ENCODE measurements at places on chromosomes 5 and 9. TPM values are rescaled to one million over a fixed set of nuclear protein-coding genes. Genes with fewer than 3 reads are reported as not detected.

DNA sequence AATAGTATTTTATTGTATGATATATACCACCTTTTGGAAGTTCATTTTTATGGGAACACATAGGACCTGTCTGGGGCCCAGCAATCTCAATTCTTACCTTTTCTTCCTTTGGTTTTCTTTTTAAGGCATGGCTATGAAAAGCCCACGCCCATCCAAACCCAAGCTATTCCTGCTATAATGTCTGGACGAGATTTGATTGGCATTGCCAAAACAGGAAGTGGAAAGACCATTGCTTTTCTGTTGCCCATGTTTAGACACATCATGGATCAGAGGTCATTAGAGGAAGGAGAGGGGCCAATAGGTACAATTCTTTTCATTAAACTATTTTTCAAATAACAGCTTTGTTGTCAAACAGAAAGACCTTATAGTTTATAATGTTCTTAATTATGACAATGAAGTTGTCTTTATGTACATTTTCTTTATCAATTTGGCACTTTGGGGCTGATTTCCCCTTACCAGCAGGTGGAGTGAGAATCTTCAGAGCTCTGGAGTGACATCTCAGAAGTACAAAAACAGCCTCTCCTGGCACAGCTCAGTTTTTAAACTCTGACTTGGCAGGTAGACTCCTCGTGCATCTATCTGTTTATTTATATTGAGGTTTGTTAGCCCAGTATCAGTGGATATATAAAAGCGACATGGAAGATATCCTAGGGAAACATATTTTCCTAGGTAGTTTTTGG, 25.8 kb downstream of the DDX46 start:
- no peak for DNase-seq

- DNase-seq, result no peak
Measured at GRCh38 chr5:167451076-167451475, 840.4 kb upstream of the WWC1 start.

GRCh38 chr5:62296998-62297397, 9.0 kb upstream of the KIF2A start:
- no peak for DNase-seq

GRCh38 chr5:149151717-149152116, 10.4 kb downstream of the ABLIM3 start:
- no peak for DNase-seq

DNA sequence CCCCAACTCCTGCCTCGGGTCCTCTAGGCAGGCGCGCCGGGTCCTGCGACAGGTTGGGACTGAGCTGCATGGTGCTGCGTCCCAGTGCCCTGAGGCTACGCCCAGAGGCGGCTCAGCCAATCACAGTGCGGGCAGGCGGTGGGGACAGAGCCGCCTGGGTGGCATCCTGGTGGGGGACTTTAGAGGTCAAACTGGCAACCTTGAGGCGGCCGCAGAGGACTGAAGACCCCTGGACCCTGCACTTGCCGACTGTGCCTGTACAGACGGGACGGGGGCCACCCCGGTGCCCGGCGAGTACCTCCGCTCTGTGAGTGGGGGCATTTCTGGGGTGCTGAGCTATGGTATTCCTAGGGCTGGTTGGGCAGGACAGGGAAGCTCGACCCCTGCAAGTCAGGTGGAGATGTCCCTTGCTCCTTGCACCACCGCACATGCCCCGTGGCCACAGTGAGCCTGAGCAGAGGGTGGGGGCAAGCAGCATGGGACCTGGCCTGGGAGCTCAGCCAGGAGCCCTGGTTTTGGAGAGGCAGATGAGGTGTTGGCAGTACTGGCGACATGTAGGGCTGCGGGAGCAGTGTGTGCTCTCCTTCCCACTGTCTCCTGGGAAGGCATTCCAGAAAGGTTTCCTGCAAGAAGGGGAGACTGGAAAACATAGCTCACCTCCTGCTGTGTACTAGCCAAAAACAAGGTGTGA, 45.5 kb downstream of the CTSL start:
- DNase-seq, result no peak

GRCh38 chr5:132470596-132470995, 20.0 kb downstream of the IRF1 start:
- DNase-seq, result no peak

DNA sequence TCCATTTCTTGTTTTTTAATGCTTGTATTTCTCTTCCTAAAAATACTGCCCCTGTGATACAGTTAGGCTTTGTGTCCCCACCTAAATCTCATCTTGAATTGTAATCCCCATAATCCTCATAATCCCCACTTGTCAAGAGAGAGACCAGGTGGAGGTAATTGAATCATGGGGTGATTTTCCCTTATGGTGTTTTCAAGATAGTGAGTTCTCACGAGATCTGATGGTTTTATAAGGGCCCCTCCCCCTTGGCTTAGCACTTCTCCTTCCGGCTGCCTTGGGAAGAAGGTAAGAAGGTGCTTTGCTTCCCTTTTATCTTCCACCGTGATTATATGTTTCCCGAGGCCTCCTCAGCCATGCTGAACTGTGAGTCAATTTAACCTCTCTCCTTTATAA, 227.4 kb downstream of the MAN2A1 start:
- DNase-seq, result no peak

DNA sequence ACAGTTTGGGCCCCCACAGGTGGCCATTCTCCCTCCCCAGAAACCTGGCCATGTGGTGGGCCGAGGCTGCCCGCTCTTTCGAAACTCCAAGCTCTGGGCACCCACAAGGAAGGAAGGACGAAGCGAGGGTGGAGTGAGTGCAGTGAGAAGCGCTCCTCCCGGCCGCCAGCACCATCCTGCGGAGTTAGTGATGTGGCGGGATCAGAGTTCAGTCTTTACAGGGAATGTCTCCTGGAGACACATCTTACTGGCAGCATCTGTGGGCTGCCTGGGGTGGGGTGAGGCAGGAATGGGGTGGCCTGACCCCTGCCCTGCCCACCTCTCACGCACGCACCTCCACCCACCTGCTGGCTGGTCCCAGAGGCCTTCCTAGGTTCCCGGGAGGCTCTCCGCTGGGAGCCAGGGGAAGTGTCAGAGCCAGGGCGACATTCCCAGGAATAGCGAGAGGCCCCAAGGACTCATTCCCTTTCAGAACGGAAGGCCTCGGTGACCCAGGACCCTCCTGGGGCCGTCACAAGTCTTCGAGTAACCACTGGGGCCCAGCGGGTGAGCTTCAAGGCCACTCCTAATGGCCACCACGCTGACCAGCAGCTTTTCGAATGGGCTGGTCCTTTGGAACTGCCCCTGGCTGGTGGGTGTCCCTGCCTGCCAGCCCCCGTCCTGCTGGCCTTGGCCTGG, 5.5 kb upstream of the RNU6ATAC start:
- no peak for DNase-seq

DNA sequence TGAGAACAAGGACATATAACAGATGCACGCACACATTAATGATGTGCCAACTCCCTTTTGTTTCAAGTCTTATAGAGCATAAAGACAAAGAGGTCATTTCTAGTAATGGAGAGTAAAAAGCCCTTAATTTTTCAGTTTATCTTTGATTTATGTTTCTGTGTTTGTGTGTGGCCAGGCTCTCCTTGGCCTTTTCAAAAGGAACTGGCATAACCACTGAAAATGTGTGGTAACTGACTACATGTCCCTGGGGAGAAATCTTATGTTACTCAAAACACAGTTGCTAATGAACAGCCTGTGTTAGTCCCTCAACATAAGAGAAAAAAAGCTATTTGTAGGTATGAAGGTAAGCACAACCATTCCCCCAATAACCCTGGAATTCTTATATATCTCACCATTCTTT, 47.6 kb upstream of the SHOC1 start:
- DNase-seq, result no peak

DNA sequence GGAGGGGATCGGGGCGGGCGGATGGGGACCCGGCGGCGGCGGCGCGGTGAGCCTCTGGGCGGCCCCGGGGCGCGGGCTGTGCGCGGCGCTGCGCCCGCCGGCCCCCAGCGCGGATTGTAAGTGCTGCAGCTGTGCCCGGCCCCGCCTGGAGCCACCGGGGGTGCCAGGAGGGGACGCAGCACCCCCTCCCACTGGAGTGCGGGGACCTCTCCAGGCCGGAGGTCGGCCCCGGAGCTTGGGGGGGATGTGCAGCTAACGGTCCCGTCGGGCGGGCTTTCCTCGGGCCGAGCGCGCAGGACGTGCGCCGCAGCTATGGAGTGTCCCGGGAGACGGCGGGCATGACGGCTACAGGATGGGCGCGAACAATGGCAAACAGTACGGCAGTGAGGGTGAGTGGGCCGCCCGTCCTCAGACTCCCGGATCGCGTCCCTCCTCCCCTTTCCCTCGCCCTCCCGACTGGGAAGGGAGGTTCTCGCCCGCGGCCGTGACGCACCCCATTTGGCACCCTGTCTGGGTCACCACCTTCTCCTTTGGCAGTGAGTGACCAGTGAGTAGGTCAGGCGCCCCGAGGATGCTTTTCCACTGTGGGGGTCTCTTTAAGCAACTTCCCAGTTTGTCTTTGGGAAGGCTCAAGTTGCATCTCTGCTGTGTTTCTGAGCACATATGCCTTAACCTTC, 483 bp downstream of the FBXL7 start:
- DNase-seq, result peak; percentile 26

GRCh38 chr9:101593345-101593744, 1.4 kb downstream of the PPP3R2 start:
- DNase-seq, result no peak

DNA sequence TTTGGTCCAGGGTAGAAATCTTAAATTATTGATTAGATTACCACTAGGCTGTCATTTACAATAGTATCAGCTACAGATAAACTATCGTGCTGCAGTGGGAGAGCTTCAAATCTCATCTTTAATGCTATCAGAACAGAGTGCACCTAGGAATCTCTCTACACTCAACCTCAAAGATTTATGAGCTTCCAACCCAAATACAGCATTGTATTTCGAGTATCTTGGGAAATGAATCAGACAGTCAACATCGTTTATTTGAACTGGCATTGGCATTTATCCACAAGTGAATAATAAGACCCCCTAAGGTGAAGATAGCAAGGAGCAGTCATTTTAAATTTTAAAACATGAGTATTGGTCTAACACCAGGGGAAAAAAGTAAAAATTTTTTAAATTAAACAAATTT, 1203.2 kb downstream of the CDH12 start:
- no peak for DNase-seq

DNA sequence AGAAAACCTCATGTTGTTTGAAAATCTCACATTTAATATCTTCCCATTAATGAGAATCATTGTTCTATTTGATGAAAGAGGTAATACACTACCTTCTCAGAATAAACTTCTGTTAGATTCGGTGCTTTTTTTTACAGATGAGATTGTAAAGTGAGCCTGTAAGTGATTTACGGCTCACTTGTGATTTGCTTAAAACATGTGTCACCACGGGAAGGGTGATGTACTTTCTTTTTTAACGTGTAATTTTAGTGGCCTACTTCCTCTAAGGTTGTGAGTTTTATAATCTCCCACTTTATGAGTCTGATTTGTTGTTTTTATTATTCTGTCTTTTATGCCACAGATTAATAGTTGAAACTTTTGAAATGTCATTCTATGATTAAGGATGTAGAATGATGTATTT, 15.9 kb downstream of the ANXA1 start:
- no peak for DNase-seq

- DNase-seq, result no peak
Measured at GRCh38 chr9:133873461-133873891, 118.6 kb downstream of the VAV2 start.

DNA sequence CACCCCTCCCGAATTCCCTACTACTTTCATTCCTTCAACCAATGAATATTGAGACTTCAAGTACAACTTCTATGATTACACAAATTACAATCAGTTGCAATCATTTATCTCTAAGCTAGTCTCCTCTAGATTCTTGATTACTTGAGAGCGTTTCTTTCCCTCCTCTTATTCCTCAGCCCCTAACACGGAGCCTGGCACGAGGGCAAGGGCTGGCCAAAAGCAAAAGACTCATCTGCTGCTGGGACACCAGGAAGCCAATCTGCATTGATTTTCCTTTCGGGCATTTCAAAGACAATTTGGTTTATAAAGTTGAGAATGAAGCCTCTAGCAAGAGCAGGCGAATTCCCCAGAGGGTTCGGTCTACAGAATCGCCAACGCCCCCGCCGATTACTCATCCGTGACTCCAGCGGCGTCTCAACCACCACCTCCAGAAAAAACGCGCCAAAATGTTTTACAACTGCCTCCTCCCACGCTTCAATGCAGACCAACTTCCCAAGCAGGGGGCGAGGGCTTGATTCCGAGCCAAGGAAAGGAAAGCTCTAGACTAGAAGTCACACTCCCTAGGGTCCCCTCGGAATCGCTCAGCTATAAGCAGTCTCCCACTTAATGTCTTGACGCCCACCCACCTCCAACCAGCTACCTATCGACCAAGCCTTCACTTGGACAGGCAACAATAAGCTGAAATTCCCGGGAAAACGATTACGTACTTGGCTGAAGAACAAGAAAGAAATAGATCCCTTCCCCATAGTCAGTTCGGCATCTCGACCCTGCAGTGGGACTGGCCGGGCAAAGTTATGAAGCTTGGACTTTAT, 1.5 kb downstream of the PCSK1 start:
- DNase-seq, result peak; percentile 39

GRCh38 chr5:10576790-10577189, 12.9 kb downstream of the ANKRD33B start:
- no peak for DNase-seq

GRCh38 chr5:10701567-10702039, 59.4 kb downstream of the DAP start:
- peak; percentile 12 for DNase-seq

GRCh38 chr9:74083681-74084433, 413.3 kb upstream of the RORB start:
- DNase-seq, result no peak

DNA sequence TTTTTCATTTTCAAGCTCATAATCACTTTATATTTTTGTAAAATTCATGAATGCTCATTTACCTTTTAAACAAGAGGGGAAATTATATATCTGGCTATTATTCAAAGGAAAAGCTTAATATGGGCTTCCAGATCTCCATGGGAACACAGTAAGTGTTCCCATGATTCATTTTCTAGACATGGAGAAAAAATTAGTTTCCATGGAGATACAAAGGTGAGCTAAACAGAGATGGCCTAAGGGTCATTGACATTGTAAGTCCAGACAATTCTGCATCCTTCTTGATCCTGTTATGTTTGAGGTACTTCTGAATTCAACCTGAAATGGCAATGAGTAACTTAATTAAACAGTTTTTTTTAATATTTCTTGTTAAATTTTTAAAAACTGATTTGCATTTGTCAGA, 341.4 kb upstream of the PRR16 start:
- no peak for DNase-seq

DNA sequence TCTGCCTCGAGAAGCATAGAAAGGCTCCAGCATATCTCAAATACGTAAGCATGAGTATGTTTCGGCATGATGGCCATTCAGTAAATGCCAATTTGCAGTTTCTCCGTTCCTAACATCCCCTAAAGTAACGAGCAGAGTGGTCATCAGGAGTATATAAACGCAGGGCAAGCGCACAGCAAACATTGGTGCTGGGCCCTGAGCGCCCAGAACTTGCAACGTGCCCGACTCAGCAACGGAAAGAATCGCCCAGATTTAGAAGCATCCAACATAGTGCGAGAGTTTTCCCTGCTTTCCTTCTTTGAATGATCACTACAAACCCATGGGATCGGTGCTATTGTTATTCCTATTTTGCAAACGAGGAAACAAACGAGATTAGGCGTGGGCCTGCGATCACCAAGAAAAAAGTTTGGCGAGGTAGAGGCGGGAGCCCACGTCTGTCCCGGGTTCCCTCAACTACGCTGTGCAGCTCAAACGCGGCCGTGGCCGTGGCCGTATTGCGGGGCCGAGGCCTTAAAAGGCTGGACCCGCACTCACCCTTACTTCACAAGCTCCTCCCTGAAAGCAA, 505 bp downstream of the RPS14 start:
- DNase-seq, result no peak

The TICAM2 gene
- 0.94 TPM for total RNA-seq

The FOXD4 gene
- total RNA-seq, result 0.47 TPM

The GLDC gene
- 10.0 TPM for total RNA-seq

The AP3B1 gene
- total RNA-seq, result 34.3 TPM

The RETREG1 gene
- 71.3 TPM for total RNA-seq

The MZB1 gene
- not detected for total RNA-seq

The ZNG1C gene
- 34.2 TPM for total RNA-seq

Data from occipital lobe (tissue), 3 donors.